ENCODE measurements at places on chromosomes 2 and 18.

DNA sequence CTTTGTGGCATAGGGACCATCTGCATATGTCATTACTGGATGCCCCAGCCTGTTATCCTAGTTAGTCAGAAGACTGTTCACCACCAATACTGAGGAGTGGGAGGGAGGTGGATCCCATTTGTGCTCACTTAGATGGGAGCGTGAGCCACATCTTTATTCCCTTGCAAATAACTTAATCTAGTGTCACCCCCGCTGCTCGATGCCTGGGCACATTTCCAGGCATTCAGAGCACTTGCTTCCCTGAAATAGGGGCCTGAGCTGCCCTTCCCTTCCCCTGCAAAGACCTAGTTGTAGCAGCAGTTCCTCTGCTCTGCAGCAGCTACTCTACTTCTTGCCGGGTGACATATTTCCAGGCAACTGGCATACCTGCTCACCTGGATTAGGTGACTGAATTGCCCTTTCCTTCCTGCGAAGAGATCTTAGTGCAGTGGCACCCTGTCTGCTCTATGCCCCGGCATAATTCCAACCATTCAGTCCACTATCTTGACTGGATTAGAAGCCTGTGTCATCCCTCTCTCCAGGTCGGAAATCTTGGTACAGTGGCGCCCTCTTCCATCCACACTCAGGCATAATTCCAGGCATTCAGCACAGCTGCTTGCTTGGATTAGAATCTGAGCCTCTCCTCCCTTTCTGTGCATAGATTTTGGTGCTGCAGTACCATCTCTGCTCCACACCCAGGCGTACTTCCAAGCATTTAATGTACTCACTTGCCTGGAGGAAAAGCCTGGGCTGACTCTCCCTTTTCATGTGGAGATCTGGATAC, 1389.1 kb upstream of the TMEFF2 start:
- no peak for DNase-seq

DNA sequence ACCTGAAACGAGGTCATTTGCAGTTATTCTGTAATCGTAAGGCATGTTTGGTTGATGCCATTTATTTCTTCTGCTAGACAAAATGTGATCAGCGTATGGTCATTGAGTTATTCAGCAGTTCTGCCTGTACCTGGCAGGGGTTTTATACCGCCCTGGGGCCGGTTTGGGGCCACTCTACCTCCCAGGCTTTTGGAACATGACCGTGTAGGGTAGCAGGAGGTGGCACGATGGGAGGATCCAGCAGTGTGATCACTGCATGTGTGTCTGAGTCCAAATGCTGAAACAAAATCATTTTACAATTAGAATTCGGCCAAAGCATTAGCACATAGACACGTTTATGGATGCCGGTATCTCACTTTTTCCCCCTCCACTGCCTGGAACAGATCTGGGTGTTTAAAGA, 26.7 kb downstream of the LPIN1 start:
- DNase-seq = no peak

GRCh38 chr2:233976690-233977294, 59.6 kb downstream of the TRPM8 start:
- peak; percentile 46 for DNase-seq

- no peak for DNase-seq
These were observed 90.4 kb downstream of the MTCL1 start for GRCh38 chr18:8795586-8796325.

DNA sequence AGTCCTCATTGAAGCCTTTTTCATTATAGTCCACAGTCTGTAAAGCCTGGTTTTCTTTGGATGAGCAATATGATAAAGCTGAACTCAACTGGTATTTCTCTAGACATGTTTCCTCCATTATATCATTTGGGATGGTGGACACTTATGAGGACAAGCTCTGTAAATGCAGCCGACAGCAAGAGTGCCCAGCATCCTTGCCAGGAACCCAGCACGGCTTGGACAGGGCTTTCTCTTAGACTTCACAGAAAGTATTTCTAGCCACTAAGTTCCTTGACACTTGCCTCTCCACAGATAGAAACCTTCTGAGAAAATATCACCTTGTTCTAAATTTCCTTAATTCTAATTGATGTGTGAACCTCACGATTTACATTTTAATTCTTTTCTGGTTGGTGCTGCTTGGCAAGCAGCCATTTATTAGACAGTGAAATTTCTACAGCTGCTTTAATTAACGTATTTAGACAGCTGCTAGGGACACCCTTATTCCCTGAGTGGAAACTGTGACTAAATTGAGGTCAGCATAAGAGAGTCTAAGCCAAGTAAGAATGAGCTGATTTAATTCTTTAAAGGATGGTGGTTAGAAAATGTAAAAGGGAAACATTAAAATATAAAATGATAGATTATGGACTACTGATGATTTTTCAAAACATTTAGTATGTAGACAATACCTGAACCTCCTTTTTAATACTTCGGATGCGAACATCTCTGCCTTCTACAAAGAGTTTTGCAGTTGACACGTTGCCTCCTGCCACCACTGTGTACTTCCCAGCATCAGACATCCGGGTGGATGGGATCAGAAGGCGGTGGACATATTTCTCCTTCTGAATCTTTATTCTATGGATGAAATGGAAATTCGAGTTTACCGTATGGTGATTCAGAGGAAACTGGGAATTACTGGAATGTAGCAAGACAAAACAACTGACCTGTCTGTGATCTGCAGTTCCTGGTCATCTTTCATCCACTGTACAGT, 39.8 kb downstream of the TTN start:
- no peak for DNase-seq

DNA sequence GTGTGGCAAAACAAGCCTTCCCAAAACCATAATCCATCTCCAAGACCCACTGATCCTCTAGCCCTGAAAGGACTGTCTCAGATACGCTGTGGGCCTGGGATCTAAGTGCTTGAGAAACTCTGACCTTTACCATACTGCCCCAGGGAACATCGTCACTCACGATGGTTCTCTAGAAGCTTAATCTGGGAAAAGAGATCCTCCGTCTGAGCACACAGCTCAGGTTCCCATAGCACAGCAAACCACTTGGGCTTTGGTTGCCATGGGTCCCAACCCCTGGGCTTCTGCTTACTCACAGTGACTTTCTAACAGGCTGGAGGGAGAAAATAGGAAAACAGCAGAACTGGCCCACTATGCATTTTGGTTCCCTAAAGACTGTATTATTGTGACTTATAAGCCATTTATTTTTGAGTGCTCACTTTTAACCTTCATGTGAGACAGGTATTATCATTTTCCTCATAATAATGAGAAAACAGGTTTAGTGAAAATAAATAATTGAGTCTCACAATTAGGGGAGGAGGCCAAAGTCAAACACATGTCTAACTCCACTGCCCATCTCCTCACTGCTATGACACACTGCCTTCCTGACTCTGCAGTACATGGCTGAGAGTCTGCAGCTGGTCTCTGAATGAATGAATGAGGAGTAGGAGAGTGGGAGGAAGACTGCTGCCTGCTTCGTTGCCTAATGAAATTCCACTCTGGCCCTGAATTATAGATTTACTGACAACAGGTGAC, 46.7 kb downstream of the REEP1 start:
- DNase-seq = peak; percentile 41

GRCh38 chr2:47189635-47190034, 34.5 kb upstream of the STPG4 start:
- DNase-seq = no peak

- DNase-seq = no peak
These were observed 48.8 kb downstream of the ERBB4 start for GRCh38 chr2:212489719-212490346.

DNA sequence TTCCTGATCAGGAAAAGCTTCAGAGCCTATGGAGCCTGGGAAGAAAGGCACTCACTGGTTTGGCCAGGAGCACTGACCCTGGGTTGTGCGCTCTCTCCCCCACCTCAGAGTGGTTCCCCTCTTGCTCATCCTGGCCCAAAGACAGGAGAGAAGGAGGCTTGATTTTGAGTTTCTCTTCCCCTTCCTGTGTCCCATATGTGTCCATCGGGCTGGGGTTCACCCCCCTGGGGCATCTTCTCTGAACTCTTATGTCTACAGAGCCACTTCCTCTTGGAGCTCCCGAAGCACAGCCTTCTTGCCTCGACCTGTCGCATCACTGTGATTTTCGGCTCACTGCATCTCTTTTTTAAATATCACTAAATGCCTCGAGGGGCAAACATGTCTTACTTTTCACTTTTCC, 692.3 kb downstream of the RNF144A start:
- no peak for DNase-seq

- no peak for DNase-seq
These were observed 16.4 kb upstream of the NFU1 start for GRCh38 chr2:69453475-69454129.

GRCh38 chr2:222688917-222689316, 17.5 kb downstream of the MOGAT1 start:
- DNase-seq = no peak

GRCh38 chr2:216693414-216694080, 1.8 kb downstream of the IGFBP5 start:
- DNase-seq = peak; percentile 63

GRCh38 chr18:62329691-62330454, 4.8 kb downstream of the TNFRSF11A start:
- DNase-seq = no peak

DNA sequence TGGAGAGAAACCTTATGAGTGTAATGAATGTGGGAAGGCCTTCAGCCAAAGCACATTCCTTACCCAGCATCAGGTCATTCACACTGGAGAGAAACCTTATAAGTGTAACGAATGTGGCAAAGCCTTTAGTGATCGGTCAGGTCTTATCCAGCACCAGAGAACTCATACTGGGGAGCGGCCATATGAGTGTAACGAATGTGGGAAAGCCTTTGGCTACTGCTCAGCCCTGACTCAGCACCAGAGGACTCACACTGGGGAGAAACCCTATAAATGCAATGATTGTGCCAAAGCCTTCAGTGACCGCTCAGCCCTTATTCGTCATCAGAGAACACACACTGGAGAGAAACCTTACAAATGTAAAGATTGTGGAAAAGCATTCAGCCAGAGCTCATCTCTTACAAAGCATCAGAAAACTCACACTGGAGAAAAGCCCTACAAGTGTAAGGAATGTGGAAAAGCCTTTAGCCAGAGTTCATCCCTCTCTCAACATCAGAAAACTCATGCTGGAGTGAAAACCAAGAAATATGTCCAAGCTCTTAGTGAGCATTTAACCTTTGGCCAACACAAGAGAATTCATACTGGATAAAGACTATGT, 7.8 kb downstream of the ZNF892 start:
- DNase-seq = no peak

DNA sequence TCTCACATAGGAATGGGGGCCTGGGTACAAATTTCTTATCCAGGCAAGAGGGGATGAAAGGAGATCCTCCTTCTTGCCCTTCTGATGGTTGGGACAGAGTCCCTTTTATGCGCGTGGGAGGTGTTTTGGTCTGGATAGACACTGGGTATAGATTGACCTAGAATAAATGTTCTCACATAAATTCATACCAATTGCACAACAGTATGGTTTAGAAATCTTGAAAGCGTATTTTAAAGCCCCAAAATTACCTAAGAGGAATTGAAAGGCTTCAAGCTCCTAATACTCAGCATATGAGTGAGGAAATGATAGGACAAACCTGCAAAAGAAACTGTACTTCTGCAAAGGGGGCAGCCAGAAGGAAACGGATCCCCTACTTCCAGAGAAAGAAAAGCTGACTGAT, 2.6 kb upstream of the BCL2 start:
- DNase-seq = no peak

GRCh38 chr2:145321344-145321743, 801.4 kb upstream of the ZEB2 start:
- DNase-seq = no peak

- no peak for DNase-seq
These were observed 27.3 kb upstream of the NFU1 start for GRCh38 chr2:69464575-69464974.

GRCh38 chr2:121200419-121201315, 84.3 kb downstream of the TFCP2L1 start:
- no peak for DNase-seq

DNA sequence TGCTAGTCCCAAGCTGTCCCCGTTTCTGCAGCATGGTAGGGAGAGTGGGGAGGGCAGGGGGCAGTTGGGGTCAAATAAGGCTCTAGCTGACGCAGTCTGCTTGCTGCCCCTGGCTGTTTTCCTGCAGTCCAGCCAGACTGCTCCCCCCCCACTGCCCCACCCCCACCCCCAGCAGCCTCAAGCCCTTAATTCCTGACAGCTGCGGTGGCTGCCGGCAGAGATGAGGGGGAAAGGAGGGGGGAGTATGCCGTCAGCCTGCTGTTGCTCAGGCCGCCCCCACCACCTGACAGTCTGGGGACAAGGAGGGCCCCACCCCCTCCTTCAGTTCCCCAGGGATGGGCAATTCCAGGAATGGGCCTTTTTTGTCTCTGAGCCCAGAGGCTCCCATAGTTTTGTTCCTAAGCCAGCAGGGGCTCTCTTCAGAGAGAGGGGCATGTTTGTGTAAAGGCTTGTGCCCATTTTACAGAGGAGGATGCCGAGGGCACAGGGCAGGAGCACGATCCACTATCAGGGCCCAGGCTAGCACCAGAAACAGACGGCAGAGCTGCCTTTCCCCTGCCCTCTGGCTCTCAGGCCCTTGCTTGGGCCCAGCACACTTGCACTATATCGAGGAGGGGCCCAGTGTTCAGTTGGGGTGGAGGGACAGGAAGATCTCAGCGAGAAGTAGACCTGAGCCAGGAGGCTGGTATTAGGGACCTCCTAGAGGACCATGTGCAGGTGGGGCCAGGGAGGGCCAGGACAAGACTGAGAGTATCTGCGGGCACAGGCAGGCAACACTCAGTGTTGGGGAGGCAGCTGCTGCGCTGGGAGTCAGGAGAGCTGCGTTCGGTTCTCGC, 1.5 kb upstream of the WNT10A start:
- no peak for DNase-seq

DNA sequence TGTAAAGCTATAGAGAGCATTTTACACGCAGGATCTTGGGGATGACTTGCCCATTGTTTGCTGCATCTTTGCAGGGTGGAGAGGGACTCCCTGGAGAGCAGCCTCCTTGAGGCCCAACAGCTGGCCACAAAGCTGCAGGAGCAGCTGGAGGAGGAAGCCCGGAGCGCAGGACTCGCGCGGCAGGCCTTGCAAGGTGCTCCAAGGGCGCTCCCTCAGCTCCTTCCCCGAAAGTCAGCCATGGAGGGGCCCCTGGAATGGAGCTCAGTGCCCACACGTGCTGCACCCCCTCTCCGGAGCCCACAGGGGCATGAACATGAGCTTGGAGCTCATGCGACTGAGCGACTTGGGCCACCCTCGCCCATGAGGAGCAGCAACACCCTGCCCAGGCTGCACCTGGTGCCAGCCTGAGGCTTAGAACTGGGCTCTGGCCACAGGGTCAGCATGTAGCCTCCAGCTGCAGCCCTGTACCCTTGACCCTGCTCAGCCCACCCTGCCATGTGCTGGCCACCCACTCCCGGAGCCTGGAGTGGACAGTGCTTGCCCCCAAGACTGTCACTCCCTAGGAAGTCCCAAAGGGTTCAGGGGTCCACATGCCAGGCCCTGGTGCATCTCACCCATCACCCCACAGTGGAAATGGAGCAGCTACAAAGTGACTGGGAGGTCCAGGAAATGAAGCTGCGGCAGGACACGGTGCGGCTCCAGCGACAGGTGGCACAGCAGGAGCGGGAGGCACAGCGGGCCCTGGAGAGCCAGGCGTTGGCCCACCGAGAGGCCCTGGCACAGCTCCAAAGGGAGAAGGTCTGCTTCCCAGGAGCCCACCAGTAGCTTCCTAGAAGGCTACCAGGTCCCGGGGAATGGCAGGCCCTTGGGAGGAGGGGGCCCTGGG, 43.0 kb downstream of the CROCC2 start:
- DNase-seq = peak; percentile 3

All from DMS79 treated with DMSO at 0.1 percent for 48 hours (cell line).